ENCODE measurements at places on chromosomes 7 and 10.
A peak's percentile ranks its signal among the peaks of the same experiment; 100 is the strongest.

GRCh38 chr7:150448789-150449147, 1.7 kb upstream of the GIMAP8 start:
- peak; percentile 81 for DNase-seq

GRCh38 chr7:107044347-107045194, at the start of gene PRKAR2B:
Gene PRKAR2B, plus strand, starts transcription at chr7:107044705. Its CDS starts 203 bp downstream, at chr7:107044908.
- peak; percentile 88 for DNase-seq

DNA sequence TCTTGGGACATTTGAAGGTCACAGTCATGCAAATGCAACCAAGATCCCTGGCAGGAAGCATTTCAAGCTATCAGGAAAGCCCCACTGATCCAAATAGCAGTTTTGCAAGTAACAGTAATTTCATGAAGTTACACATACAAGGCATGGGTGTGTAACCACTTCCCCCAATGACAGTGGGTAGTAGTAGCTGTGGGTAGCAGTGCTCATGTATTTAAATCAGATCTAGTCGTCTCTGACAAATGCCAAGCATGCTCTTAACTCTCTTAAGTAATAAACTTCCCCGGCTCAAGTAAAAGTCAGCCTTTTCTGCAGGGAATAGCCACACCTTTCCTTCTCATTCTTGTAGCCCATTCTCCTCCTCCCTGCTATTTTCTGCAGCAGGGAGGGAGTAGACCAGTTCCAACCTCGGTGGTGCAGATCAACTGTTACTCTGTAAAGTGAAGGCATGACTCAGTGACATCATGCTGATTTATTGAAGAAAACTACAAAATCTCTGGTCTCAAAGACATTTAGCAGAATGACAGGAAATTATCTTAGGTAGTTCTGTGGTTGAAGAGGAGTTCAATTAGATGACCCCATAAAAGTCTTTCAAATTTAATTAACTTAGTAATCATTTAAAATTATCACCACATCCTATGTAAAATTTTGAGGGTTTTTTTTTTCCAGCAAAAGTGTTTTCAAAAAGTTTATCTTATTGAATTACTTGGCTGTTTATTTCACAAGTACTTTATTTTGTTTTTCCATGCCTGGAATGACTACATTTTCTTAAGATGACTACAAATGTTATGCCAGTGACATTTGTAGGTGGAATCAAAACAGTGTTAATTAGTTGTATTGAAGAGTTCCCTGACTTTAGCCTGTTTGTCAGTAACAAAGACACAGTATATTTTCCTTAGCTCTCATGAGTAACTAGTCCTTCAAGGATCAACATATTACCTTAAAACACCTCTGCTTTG, 568.3 kb downstream of the INHBA start:
- DNase-seq, result no peak

- no peak for DNase-seq
Measured at GRCh38 chr7:66778201-66778600, 37.7 kb downstream of the RABGEF1 start.

GRCh38 chr10:47354165-47354564, 6.0 kb downstream of the RBP3 start:
- DNase-seq, result peak; percentile 25

- no peak for DNase-seq
Measured at GRCh38 chr7:69889338-69889975, 291.2 kb downstream of the AUTS2 start.

GRCh38 chr7:7795630-7796121, 77.3 kb upstream of the RPA3 start:
- DNase-seq, result peak; percentile 17
